Amniotic stem cell (primary cell): ENCODE measurements at places on chromosomes 11 and 22.

DNA sequence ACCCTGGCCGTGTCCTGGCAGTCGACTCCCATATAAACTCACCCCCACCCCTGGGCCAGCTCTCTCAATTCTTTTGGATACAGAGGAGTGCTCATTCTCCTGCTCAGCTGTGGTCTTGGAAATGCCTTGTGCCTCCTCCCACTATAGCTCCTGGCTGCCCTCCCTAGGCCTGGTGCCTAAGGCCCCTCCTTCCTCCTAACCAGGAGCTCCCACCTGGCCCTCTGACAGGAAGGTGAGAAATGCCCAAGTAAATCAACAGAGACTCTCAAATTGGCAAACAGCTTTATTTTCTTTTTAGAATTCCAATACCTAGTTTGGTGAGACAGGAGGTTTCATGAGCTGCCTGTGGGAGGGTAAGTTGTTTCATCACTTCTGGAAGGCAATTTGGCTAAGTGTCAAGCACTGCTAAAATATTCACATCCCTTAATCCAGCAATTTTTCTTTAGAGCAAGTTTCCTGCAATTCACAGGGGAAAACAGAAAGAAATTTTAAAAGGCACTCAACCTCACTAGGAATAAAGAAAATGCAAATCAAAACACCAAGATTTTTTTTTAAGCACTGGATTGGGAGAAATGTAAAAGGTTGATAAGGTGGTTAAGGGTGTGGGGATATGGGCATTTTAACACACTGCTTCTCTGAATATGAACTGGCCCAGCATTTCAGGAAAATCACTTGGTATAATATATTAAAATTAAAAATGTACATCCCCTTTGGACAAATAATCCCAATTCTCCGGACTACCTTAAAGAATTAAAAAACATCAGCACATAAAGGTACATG is 209.7 kb upstream of the ARHGAP20 start:
- DNase-seq, result no peak

- no peak for DNase-seq
These were observed 3.3 kb upstream of the FXYD2 start for GRCh38 chr11:117827521-117828511.

DNA sequence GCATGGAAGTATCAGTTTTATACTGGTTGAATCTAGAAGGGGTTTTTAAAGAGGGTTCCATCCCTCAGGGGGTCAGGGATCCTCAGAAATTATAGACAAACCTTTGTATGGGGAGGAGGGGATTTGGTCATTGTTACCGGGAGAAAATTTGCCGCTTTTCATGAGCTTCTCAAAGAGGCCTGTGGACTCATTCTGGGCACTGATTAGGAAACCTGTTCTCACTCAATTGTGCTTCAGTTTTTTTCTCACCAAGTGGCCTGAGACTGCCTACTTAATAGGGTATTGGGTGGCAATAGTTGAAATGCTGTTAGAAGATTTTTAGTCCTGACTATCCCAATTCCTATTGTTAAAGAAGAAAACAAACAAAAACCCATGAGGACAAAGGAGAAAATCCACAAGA is 14.0 kb downstream of the MPEG1 start:
- no peak for DNase-seq

DNA sequence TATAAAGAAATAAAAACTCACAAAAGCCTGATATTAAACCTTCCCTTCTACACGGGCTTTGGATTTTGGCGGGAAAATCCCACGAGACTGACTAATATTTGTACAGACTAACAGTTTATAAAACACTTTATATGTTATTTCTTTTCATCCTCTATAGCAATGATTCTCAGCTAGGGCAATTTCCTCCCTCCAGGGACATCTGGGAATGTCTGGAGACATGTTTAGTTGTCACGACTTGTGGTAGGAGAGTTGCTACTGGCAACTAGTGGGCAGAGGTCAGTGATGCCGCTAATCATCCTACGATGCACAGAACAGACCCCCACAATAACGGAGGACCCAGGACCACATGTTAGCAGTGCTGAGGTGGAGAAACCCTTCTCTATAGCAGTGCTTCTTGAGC is 304.8 kb upstream of the PITPNB start:
- DNase-seq, result no peak

DNA sequence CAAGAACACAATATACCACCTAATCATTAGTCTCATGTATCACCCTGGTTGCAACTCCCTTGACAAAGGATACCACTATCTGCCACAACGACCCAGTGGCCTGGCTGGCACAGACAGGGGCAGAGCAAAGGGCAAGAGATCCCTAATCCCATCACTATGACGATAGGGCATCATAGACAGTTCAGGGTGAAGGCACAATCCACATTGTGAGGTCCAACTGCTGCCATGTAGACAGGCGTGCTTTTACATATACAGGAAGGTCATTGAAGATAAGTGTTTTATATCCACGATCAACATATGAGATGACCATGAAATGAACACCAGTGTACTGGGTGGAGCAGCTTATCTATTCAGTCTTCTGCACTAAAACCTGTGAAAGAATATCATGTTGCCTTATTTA is 94.6 kb downstream of the IGLL1 start:
- DNase-seq, result no peak

- no peak for DNase-seq
These were observed 615 bp downstream of the STT3A start for GRCh38 chr11:125593114-125593820.

DNA sequence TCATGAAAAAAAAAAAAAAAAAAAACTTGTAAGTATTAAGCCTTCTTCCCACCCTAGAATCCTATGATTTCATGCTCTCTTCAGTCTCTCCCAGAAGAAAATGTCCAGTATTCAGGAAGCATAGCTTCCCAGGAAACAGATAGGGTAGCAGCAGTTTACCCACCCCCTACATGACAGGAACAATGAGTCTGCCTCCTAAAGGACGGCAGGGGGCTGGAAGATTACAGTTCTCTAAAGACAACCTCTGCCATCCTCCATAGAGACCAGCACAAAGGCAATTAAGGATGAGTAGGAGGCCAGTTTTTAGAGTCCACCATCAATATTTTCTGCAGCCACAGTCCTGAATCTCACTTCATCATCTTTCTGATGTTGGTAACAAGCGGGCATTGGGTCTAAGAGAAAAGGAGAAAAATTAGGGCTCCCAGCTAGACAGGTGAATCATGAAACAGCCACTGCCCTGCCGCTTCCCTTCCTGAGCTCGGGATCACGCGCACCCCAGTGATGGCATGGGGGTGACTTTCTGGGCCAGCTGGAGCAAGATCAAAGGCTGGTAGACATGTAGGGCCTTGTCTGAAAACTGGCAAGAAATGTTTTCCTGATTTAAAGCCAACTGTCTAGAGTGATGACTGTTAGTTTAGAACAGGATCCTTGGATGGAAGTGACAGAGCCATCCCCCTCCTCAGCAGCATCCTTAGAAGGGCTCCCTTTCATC is 322.8 kb downstream of the LARGE1 start:
- no peak for DNase-seq

- DNase-seq, result no peak
These were observed 371.5 kb downstream of the KCNA4 start for GRCh38 chr11:29645373-29645772.

GRCh38 chr11:443542-444199 is 1.9 kb upstream of the ANO9 start:
- no peak for DNase-seq

- DNase-seq, result no peak
These were observed 2.1 kb upstream of the CDKN1C start for GRCh38 chr11:2887515-2888195.
